IMR-90 (cell line): ENCODE measurements at places on chromosomes 3 and 15. TPM values are rescaled to one million over a fixed set of nuclear protein-coding genes. Genes with fewer than 3 reads are reported as not detected.

Gene GOLGA8J
- polyA plus RNA-seq = not detected in 2 replicates

Gene ALDH1A3
- 2.9 and 3.1 TPM in 2 replicates for polyA plus RNA-seq

Gene HESX1
- polyA plus RNA-seq = 0.65 and 0.82 TPM in 2 replicates

Gene APBA2
- 21.7 and 26.5 TPM in 2 replicates for polyA plus RNA-seq

- DNase-seq = peak; percentile 11
- H3K27ac ChIP-seq = no peak overlapping the region
Observed at GRCh38 chr15:51533672-51534398, 88.7 kb downstream of the DMXL2 start.

GRCh38 chr3:6770397-6770690 lies 90.6 kb upstream of the GRM7 start:
- H3K36me3 ChIP-seq = no peaks in the 10 kb centered on the region
- no peaks in the 10 kb centered on the region for H3K27me3 ChIP-seq
- H3K4me1 ChIP-seq = no peaks in the 10 kb centered on the region
- H3K4me3 ChIP-seq = no peak overlapping the region

DNA sequence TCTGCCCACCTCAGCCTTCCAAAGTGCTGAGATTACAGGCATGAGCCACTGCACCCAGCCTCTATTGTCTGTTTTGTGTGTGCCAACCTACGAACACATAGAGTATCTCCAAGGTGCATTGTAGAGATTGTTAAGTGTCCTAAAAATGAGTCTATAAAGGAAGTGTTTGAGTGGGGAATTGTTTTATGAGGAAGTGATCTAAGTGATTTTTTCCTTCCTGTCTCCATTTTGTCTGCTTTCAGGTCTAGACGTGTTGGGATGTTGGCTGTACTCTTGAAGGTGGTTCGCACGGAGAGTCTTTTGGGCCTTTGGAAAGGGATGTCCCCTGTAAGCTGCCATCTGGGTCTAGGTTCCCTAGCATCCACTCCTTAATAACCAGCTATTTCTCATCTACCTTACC lies 7.0 kb downstream of the SLC25A38 start:
- no peak overlapping the region for H3K27ac ChIP-seq
- H3K4me1 ChIP-seq = peaks cover 4% of the 10 kb centered on the region; the same call in 1 of the 2 replicates
- no peak overlapping the region for H3K4me3 ChIP-seq
- peaks cover 20% of the 10 kb centered on the region for H3K36me3 ChIP-seq
- H3K27me3 ChIP-seq = no peaks in the 10 kb centered on the region
- no peak for DNase-seq

- no peak overlapping the region for H3K4me3 ChIP-seq
- peak; percentile 63 for DNase-seq
- no peaks in the 10 kb centered on the region for H3K4me1 ChIP-seq
- H3K27me3 ChIP-seq = no peaks in the 10 kb centered on the region
- H3K36me3 ChIP-seq = peaks cover 74% of the 10 kb centered on the region
Observed at GRCh38 chr15:64686130-64686735, 89.2 kb downstream of the RBPMS2 start.

GRCh38 chr15:65377105-65377975 lies 462 bp downstream of the IGDCC3 start:
- H3K4me1 ChIP-seq = peaks cover 2% of the 10 kb centered on the region; the same call in 1 of the 2 replicates
- no peak for DNase-seq
- no peak overlapping the region for H3K27ac ChIP-seq
- peaks cover 61% of the 10 kb centered on the region for H3K27me3 ChIP-seq
- H3K4me3 ChIP-seq = peak overlapping the region; percentile 53

DNA sequence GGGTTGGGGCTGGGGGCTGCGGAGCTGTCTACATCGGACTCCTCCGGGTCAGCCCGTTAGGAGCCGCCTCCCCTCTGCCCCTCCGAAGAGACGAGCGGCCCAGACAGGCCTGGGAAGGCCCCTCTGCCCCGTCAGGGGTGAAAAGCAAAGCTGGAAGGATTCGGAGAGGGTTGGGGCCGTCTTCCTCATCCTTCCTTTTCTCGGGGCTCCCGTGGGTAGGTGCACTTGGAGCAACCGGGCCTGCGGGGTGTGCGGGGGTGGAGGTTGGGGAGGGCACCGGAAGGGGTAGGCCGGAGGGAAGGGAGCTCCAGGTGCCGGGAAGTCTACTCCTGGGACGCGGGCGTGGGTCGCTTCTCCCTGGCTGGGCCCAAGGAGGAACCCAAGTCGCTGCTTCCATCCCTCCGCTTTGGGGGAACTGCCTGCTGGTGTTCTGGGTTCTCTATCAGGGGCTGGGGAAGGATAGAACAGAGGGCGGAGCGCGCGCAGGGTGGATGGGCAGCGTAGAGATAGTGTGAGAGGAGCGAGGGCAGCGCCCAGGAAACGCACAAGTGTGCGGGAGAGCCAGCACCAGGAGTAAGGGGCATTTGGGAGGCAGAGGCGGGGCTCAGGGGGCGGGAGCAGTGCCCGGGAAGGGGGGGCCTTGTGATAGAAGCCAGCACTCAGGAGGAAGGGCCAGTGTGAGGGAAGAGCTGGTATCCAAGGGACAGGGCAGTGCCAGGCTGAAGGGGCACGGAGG lies 590 bp downstream of the POLR2H start:
- DNase-seq = peak; percentile 38
- peak overlapping the region; percentile 95 for H3K27ac ChIP-seq
- H3K4me3 ChIP-seq = peak overlapping the region; percentile 56
- peaks cover 12% of the 10 kb centered on the region for H3K36me3 ChIP-seq

- no peak overlapping the region for H3K27ac ChIP-seq
- DNase-seq = no peak
- peaks cover 4% of the 10 kb centered on the region for H3K27me3 ChIP-seq
- 0 out of 2 replicates have a peak, but pooled peaks cover 1% of the 10 kb centered on the region for H3K36me3 ChIP-seq
- no peaks in the 10 kb centered on the region for H3K4me1 ChIP-seq
Observed at GRCh38 chr3:4809922-4810321, 169.3 kb upstream of the BHLHE40 start.

- H3K4me1 ChIP-seq = peaks cover 11% of the 10 kb centered on the region; the same call in 1 of the 2 replicates
- H3K27me3 ChIP-seq = no peaks in the 10 kb centered on the region
- H3K4me3 ChIP-seq = no peak overlapping the region
- peaks cover 48% of the 10 kb centered on the region for H3K36me3 ChIP-seq
- no peak overlapping the region for H3K27ac ChIP-seq
Observed at GRCh38 chr3:47406762-47407149, 25.9 kb downstream of the PTPN23 start.

DNA sequence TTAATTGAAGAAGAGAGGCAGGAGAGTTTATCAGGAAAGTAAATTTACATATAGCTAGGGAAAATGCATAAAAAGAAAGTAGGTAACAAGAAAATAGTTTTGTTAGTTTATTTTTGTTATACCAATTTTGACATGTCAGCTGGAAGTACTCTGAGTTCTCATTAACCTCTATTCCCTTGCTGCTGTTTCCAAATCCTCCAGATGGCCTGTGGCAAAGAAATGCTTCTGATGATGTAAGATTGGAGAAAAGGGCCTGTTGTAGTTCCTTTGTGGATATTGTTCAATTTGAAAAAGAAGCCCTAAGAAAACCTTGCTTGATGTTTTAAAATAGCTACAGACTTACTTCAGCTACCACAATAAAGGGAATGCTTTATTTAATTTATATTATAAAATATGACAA lies 192.9 kb upstream of the SLITRK3 start:
- H3K27ac ChIP-seq = no peak overlapping the region
- H3K36me3 ChIP-seq = no peaks in the 10 kb centered on the region
- H3K4me3 ChIP-seq = no peak overlapping the region
- DNase-seq = no peak

DNA sequence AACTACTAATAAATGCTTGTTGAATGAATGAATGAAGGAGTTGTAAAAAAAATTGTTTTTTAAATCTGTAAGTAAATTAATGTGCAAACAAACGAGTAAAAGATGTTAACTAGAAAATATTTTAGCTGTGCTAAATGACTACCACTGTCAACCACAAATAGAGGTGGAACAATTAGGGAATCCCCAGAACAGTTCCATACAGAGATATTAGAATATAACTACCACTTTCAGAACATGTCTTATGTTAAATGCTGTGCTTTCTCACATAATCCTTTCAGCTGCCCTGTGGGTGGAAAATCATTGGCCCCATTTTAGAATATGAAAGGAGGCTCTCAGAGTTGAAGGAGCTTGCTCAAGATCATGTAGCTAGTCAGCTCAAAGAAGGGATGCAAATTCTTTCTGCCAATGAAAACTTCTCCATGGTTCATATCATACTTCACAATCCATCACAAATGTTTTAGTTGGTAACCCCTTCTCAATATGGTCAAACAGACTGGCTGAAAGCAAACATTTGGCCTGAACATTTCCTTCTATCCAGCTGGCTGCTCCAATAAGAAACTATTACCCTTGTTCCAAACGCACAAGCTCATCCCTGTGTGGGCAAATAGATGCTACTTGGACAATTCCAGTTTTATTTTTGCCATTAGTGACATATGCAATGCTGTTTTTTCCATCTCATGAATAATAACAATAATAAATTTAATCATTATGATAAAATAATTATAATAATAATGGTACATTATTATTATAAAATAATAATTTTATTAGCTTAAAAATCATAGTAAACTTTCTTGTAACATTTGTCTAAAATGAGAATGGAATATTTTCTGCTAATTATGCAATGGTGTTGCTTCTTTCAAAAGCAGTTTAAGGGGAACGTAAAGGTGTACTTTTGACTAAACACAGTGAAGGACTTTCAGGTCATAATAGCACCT lies 290.4 kb upstream of the STT3B start:
- DNase-seq = no peak
- H3K36me3 ChIP-seq = no peaks in the 10 kb centered on the region
- H3K4me3 ChIP-seq = no peak overlapping the region
- peaks cover 6% of the 10 kb centered on the region; the same call in 1 of the 2 replicates for H3K27me3 ChIP-seq
- H3K4me1 ChIP-seq = no peaks in the 10 kb centered on the region

DNA sequence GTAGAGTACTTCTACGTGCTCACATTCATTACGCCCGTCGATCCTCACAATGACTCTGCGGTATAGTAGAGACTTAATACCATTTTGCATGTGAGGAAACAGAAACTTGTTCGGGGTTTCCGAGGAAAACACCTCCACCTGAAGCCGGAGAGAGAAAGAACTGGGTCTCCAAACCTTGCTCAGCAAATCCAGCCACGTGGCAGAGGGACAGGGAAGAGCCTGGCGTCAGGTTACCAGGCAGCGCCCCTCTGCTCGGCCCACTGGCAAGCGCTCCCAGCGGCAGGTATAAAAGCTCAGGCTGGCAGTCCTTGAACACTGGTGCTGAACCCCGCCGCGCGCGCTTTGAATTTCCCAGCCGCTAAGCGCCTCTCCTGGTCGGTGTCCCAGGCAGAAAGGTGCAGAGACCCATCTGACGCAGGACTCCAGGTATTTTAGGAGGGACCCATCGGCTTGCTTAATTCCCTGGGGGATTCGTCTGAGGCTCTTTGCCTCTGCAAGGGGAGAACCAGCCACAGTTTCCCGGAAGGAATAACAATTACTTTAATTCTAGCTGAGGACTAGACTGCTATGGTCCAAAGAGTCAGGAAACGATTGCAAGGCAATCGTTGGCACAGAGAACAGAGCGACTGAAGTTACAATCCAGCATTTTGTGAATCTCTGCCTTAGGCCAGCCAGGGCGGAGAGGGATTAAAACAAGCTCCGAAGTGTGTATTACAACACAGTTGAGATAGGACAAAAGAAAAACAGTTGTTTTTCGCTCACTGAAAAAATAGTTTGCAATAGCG lies at the start of gene C2CD4A:
C2CD4A (plus strand) TSS at position 315 of the 785 bp plus-strand sequence. CDS start 637 bp downstream, outside the sequence.
- no peaks in the 10 kb centered on the region for H3K4me1 ChIP-seq
- H3K27me3 ChIP-seq = peaks cover 40% of the 10 kb centered on the region
- H3K4me3 ChIP-seq = peak within 1 kb of the TSS; percentile 23
- no peaks in the 10 kb centered on the region for H3K36me3 ChIP-seq
- H3K27ac ChIP-seq = no peak within 1 kb of the TSS

- H3K4me3 ChIP-seq = no peak overlapping the region
- no peak overlapping the region for H3K27ac ChIP-seq
- H3K4me1 ChIP-seq = peaks cover 2% of the 10 kb centered on the region; the same call in 1 of the 2 replicates
- H3K36me3 ChIP-seq = no peaks in the 10 kb centered on the region
- H3K27me3 ChIP-seq = no peaks in the 10 kb centered on the region
Observed at GRCh38 chr3:76222201-76222600, 436.9 kb upstream of the ZNF717 start.
